ENCODE measurements at places on chromosomes 6 and 20.

GRCh38 chr6:112470376-112470775 lies 123.2 kb downstream of the RFPL4B start:
- DNase-seq, result no peak

DNA sequence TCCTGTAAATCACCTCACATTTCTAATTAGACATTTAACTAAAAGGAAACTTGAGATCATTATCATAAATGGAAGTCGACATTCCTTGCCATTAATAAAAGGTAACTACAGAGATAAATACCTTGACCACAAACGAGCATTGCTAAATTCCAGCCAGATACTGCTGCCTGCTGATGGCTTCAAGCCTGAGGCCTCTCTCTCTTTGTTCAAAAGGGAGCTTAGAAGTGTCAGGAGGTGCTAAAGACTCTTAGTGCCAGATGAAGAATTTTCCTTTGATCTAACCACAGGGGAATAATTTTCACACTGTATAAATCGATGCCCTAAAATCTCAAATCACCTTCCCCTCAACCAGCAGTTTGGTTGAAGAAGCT lies 248.2 kb upstream of the PMEPA1 start:
- no peak for DNase-seq

- DNase-seq, result peak; percentile 26
Measured at GRCh38 chr6:116369964-116370759, 585 bp upstream of the DSE start.

GRCh38 chr6:128446497-128446896 lies 73.9 kb downstream of the PTPRK start:
- DNase-seq, result no peak

GRCh38 chr6:156169371-156169770 lies 607.8 kb upstream of the ARID1B start:
- DNase-seq, result no peak

- peak; percentile 26 for DNase-seq
Measured at GRCh38 chr6:119443993-119444641, 94.6 kb upstream of the MAN1A1 start.

GRCh38 chr6:126945150-126945685 lies 173.3 kb upstream of the RSPO3 start:
- no peak for DNase-seq

GRCh38 chr20:21522481-21523280 lies 8.8 kb upstream of the NKX2-2 start:
- DNase-seq, result no peak

DNA sequence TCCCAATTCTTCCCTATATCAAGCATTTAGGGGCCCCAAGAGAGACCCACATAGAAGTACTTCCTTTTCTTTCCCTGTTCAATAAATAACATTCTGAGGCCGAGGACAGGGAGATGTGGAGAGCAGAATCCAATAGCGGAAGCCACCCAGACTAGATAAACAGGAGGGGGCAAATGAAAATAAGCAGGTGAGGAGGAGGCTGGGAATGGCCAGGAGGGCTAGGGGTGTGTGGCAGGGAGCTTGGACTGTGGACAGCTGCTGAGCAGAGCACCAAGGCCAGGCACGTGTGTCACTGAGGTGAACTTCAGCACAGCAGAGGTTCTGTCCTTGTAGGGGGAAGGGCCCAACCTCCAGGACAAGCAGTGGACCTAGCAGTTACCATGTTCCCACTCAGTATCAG lies 339.2 kb downstream of the FOXA2 start:
- DNase-seq, result no peak

Measured in iris pigment epithelial cell (primary cell).